Stimulated activated naive CD4-positive, alpha-beta T cell (primary cell): ENCODE measurements at places on chromosomes 13 and 19.

- no peak for DNase-seq
Measured at GRCh38 chr19:19120308-19121231, 17.7 kb downstream of the TMEM161A start.

DNA sequence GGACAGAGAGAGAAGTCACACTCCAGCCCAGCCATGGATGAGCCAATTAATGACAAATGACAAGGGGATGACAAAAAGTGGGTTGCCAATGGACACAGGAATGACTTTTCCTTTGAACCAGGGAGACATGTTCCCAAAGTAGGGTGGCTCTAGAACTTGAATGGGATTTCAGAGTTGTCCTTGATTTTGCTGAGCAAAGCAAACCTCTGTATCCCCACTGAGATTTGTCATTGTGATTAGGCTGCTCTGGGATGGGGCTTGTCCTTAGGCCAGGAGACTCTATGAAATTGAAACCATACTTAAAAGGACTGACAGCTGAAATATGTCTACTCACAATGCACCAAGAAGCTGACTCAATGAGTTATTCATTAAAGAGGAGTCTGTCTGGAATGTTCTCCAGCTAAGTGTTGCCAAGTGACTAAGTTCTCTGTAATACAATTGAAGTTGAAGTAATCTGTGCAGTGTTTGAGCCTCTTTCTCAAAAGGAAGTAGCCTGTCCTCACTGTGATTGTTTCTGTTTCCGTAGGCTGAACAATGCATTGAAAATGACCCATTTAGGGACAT, 69.0 kb upstream of the PCDH9 start:
- no peak for DNase-seq

- DNase-seq, result no peak
Measured at GRCh38 chr13:36131222-36131930, at the start of gene DCLK1. TSS of gene DCLK1 (minus strand) at chr13:36131382.

DNA sequence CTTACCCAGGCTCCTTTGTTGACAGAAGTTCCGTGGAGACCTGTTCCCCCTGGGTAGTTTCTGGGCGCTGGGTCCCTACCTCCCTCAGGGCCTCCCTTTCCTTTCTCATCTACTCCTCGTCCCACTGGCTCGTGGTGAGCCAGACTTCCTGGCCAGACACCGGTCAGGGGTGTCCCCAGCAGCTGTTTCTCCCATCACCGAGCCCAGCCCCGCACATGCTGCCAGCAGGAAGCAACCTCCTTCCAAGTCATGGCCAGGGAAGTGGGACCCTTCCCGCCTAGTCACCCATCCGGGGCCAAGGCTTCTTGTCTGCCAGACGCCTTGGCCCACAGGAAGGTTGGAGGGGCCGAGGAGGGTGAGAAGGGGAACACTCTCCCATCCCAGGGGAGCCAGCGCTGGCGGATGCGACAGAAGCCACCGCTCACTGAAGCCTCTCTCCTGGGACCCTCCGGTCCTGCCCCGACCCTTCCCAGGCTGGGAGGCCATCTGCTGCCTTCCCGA, 5.7 kb downstream of the PAK4 start:
- DNase-seq, result no peak

DNA sequence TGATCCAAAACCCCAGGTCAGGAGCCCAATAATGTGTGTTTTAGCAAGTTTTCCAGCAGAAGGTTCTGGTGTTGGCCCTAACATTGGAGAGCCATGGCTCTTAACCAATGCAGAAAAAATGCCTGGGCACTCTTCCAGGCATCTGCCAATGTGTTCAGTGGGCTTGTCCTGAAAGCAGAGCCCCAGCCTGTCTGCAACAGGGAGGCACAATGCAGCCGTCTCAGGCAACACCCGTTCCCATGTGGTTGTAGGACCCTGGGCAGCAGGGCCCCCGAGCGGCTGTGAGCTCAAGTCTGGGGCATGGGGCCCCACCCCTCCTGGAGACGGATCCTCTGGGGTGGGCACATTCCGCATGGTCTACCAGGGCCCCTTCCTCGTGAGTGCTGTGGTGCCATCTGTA, 58.1 kb upstream of the SIAH3 start:
- DNase-seq, result no peak

DNA sequence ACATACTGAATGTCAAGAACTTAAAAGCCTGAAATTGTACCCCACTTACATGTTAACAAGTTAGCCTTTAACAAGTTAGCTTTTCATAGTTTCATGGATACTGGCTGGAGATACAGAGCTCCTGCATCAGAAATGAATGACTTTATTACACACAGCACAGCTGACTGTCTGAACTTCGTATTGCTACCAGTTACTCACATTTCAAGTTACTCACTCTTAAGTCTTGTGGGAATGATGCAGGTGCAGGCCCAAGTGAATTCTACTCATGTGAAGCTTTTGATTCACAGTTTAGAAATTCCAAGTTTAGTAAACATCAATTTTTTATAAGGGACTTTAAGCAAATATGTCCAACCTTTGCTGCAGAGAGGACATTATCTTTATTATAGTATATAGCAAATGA, 762.2 kb upstream of the PRR20A start:
- no peak for DNase-seq

DNA sequence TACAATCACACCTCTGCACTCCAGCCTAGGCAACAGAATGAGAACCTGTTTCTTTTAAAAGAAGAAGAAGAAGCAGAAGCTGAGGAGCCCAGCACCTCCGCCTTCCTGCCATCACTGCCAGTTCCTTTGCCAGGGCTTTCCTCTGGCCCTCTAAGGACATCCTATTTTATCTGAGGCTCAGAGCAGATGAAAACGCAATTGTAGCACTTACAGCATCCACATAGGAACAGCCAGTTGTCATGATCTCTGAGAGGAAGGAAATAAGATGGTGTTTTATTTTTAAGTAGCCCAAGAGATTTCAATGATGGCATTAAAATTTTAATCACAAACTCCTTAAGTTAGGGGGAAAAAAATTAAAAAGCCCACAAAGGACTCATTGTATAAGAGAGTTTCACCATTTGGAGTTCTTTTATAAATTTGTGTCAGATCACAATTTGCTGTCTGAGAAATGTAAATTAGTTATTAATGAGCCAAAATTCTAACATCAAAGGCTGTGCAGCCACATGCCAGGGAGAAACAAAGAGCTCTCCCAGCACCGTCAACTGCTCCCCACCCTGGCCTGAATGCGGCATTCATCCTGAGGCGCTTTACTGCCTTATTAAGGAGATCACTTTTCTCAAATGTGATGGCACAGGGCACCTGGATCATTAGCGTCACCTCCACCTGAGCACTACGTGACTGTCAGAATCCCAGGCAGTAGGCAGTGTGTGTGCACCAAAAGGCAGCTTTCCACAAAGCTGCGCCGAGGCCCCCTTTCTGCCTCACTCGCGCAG, 393.0 kb downstream of the FOXO1 start:
- DNase-seq, result no peak

- no peak for DNase-seq
Measured at GRCh38 chr13:102914339-102914930, 68.6 kb downstream of the ERCC5 start.

- DNase-seq, result no peak
Measured at GRCh38 chr13:66663711-66664110, 566.4 kb downstream of the PCDH9 start.

DNA sequence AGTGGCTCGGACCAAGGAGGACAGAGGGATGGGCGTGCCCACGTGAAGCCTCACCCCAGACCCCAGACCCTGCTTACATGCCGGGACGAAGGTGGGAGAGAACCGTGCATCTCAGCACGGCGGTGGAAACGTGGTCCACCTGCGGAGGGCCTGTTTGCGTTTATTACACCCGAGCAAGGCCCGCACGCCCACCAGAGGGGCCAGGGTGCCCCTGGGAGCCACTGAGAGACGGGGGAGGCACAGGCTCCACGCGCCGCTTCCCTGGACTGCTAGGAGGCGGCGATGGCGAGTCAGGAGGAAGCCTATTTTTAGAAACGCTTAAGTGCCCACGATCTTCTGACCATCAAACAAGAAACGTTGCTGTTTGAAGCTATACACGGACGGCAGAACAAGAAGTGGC, 80.7 kb downstream of the ATP11A start:
- DNase-seq, result no peak

- no peak for DNase-seq
Measured at GRCh38 chr13:20610006-20610405, 43.0 kb downstream of the IFT88 start.

DNA sequence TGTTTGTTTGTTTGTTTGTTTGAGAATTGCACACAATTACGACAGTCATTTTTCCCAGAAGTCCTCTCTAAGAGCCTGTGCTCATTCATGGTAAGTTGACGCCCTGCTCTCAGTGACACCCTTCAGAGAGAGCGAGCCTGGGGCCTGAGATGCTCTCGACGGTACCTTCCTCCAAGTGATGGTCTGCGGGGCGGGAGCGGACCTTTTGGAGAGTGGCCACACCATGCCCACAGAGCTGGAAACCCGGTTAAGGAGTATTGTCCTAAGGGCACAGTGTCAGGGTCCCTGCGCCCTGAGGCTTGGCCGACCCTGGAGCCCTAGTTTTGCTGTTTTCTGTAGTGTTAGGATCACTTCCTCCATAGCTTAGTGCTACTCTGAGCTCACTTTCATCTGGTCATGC, 3.6 kb downstream of the POP4 start:
- no peak for DNase-seq

GRCh38 chr19:39307046-39307821, 11.0 kb downstream of the IFNL1 start:
- no peak for DNase-seq

DNA sequence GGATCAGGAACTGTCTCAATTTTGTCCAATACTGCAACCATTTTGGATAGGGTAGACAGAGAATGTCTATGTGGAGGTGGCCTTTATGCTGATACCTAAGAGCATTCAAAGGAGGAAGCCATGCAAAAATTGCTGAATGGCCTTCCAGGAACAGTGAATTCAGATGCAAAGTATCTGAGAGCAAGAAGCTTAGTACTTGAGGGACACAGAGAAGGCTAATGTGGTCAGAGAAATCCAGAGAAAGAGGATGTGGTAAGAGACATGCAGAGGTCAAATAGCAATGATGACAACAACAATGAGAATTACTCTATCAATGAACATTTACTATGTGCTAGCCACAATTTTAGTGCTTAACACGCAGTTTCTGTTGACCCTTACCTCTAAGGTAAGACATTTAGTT, 785.6 kb upstream of the KLHL1 start:
- DNase-seq, result no peak

GRCh38 chr19:18737954-18738351, 53.2 kb downstream of the COMP start:
- DNase-seq, result no peak

DNA sequence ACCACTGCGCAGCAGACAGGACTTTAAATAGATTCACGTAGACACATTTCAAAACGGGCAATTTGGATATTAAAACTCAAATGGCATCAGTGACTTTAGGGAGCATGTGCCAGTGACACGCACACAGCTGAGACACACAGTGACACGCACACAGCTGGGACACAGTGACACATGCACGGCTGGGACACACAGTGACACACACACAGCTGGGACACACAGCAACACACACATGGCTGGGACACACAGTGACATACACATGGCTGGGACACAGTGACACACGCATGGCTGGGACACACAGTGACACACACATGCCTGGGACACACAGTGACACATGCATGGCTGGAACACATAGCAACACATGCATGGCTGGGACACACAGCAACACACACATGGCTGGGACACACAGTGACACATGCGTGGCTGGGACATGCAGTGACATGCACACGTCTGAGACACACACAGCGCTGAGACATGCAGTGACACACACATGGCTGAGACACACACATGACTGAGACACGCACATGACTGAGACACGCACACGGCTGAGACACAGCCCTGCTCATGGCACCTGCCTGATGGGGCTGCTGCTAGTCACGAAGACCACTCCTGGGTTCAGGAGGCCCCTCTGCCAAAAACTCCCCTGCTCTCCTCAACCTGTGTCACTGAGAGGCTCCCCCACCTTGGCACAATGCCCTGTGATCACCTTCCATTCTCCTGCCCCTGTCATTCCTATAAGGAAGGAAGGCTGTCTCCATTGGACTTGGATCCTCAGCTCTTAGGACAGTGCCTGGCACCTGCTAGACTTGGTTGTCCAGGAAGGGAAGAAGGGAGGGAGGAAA, 52.5 kb downstream of the SOX1 start:
- DNase-seq, result no peak

DNA sequence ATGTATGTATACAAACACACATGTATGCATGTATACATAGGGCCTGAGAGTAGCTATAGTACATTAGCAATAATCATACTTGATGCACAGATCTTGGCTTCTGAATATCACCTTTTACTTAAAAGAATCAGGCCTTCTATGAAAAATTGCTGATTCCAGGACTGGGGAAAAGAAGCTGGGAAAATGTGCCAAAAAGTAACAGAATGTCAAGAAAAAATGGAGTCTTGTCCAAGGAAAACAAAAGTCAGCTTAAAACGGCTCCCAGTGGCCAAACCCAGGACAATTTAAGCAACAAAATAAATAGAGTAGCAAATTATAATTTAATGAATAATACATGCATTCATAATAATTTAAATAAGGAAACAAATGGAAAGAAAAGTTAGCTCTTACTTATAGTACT, 2104.9 kb downstream of the PCDH9 start:
- no peak for DNase-seq

DNA sequence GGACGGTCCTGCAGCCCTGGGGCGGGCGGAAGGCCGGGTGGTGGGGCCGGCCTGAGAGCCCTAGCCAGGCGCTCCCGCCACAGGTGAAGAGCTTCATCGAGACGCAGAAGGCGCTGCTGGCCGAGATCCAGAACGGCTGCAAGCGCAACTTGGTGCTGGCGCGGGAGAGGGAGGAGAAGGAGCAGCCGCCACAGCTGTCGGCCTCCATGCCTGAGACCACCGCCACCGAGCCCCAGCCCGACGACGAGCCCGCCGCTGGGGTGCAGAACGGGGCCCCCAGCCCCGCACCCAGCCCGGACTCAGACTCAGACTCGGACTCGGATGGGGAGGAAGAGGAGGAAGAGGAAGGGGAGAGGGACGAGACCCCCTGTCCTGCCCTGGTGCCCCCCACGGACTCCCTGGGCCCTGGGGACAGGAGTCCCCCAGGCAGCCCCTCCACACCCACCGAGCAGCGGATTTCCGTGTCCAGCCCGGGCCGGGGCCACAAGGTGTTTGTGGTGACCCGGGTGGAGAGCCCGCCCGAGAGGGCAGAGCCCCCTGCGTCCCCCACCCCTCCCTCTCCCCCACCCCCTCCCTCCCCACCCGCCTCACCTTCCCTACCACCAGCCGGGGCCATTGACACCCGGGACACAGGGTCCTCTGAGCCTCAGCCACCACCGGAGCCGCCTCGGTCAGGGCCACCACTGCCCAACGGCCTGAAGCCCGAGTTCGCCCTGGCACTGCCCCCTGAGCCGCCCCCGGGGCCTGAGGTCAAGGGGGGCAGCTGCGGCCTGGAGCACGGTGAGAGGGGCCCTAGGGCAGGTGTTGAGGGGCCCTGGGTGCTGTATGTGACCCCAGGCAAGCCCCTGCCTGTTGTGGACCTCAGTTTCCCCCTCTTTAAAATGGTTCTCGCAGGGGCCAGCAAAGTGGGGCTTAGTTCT, 15.3 kb downstream of the NKPD1 start:
- DNase-seq, result no peak

GRCh38 chr19:58361900-58362271, 665 bp downstream of the ZNF497 start:
- peak; percentile 13 for DNase-seq

GRCh38 chr19:52602941-52603340, 32.9 kb downstream of the ZNF701 start:
- DNase-seq, result no peak

GRCh38 chr19:35141837-35142605, 1.0 kb upstream of the FXYD7 start:
- no peak for DNase-seq

GRCh38 chr13:22175815-22176214, 504.9 kb downstream of the FGF9 start:
- no peak for DNase-seq
